ENCODE measurements at places on chromosomes 7 and 10.

GRCh38 chr10:4159173-4159572 is 374.2 kb upstream of the KLF6 start:
- DNase-seq = no peak

GRCh38 chr7:142188154-142188553 is 69.7 kb downstream of the PRSS58 start:
- peak; percentile 42 for DNase-seq

DNA sequence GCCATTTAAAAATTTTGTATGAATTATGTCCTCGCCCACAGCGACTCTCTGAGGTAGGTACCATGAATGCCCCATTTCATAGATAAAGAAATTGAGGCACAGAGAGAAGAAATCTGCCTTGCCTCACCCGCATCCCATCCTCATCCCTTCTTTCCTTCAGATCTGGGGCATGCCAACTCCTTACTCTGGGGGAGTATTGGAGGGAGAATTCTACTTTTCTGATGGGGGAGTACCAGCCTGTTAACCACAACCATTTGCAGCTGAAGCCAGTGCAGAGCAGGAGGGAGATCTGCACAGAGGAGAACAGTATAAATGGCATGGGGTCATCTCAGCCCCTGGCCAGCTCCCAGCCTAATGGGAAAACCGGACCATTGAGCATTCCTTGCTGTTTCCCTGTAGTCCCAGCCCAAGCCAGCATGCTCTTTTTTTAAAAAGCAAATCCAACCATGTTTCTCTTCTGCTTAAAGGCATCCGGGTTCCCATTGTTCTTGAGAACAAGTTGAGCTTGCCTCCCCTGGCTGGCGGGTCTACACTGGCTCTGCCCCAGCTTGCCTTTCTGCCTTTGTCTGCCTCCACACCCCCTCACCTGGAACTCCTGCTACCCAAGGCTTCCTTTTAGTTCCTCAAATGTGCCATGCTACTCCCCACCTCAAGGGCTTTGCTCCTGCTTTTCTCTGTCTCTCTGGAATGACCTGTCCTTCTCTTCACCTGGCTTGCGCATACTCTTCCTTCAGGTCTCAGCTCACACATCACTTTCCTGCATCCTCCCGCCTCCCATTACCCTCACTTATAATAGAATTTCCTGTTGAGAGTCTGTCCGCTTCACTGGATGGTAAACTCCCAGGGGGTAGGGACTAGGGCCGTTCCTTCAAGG is 8.8 kb upstream of the ZNF503 start:
- DNase-seq = no peak

DNA sequence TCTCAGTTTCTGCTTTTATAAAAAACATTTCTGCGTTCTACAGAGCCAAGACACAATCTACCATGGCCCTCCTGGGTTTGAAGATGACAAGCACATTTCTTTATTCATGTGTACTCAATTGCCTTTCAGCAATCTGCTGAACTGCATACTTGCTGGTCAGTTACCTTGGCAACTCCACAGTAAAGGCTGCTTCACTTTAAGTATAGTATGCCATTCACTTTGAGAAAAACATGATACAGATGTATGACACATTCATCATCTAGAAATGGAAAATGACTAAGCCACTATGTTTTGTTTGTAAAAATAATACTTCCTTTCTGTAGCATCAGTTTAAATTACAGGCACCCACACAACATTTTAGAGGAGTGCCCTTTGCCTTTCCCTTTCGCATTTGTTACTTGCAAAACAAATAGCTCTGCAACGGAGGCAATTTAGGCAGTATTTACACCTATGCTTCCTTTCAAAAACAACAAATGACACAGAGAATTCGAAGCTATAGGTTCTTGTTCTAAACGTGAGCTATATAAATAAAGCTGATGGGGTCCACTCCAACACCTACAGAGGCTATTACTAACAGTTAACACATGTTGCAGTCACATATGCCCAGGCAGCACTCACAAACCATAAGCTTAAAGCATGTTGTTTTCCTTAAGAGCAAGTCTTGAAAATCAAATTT is 23.5 kb downstream of the SGCE start:
- DNase-seq = peak; percentile 47

- peak; percentile 99 for DNase-seq
Measured at GRCh38 chr7:129054438-129055293, at the start of gene TNPO3. Gene TNPO3 (minus strand): TSS chr7:129055111. CDS start chr7:129054770, 341 bp downstream.

GRCh38 chr7:131007439-131008330 is 273.7 kb upstream of the KLF14 start:
- DNase-seq = peak; percentile 89

GRCh38 chr7:129519464-129519863 is 17.1 kb downstream of the SMKR1 start:
- DNase-seq = no peak

GRCh38 chr10:103476046-103476768 is 2.8 kb downstream of the CALHM3 start:
- DNase-seq = no peak

GRCh38 chr7:123819001-123819400 is 26.0 kb upstream of the HYAL4 start:
- no peak for DNase-seq

DNA sequence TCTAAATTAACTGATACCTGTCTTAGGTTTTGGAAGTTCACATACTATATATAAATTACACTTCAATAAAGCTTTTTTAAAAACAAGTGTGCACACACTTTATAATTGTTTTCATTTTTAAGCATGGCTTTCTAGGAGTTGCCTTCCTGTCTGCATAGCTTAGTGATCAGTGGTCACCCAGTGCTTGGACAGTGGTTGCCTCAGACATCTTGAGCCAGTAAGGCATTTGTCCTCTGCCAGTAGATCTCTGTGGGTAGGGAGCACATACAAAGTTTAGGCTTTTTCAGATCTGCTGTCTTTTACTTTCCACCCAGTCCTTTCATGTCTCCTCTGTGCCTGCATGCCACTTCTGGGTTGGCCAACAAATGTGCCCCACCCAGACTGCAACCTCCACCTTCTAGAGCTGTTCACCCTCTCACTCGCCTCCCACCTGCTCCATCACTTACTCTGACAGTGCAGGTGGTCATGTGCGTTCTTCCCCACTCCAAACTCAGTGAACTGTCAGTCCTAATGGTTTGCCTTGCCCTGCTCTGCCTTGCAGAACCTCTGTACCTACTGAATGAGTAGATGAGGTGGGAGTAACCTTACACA is 31.7 kb downstream of the TPST1 start:
- DNase-seq = no peak

DNA sequence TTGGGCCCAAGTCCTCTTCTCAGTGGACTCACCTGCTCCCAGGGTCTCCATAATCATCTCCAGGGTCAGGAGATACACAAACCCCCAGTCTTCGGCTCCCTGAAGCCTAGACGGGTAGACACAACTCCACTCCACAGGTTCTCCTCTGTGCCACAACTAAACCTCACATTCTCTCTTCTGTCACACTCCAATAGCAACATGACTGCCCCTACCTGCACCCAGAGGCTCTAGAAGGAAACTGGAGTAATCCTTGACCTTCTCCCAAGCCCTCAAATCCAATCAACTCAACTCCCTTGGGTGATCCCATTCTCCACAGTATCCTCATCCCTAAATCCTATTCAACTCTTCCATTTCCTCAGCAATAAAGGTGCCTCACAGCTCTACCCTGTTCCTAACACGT is 16.2 kb downstream of the HNRNPF start:
- DNase-seq = no peak

GRCh38 chr10:127368929-127369328 is 172.5 kb upstream of the INSYN2A start:
- no peak for DNase-seq

DNA sequence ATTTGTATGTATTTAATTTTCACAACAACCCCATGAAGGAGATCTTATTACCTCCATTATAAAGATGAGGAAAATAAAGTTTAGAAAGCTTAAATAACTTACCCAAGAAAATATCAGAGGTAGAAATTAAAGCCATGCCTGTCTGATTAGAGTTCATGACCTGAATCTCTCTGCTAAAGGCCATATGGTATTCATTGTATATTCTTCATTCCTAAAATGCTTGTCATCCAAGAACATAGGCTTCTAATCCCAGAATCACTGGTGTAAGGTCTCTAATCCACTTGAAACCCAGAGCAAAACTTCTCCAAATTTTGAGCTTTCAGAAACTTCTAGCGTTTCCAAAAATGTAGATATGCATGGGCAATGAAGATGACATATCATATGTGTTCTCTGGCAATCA is 72.3 kb upstream of the YAE1 start:
- DNase-seq = no peak

DNA sequence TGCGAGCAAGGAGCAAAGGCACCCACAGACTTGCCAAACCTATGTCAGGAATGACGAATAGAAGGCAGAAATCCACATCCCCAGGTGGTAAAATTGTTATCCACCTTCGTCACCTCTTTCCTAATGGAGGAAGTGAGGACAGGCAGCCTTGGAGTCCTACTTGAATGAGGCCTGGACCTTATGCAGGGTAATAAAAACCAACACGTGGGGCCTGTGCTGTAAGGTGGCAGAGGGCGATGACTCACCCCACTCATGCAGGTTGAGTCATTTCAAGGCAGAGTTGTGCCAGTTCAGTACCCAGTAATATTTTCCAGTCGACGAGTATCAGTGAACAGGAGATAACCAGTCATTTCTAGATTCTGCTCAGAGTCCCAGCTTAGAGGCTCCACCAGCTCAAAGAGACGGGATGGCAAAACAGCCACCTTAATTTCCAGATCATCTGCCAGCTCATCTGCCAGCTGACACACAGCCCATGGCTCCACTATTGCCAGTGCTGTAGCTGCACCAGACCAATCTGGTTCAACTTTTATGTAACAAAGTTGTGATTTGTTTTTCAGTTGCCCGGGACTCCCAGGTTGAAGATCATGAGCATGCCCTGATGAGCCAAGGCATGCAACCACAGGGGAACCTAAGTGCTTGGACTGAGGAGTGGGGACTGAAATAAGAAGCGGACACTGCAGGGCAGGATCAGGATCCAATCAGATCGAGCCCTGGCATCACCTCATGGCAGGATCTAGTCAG is 176.2 kb upstream of the ITGB1 start:
- DNase-seq = peak; percentile 96

DNA sequence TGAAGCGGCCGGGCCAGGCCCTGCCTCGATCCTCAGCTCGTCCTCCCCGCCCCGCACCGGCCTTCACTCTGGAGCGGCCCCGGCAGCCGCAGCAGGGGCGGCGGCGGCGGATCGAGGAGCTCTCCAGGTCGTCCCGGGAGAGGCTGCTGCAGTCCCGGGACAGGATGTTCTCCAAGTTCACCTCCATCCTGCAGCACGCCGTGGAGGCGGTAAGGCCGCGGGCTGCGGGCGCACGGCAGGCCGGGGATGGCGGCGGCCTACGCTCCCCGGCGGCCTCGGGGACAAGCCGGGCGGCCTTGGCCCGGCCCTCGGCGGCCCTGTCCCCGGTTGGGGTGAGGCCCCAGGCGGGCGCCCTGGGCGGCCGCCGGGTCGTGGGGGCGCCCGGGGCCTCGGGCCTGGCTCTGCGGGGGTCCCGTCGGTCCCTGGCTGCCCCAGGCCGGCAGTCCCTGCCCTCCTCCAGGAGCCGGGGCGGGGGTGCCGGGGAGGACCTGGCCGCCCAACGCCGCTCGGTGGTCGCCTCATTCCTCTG is 399 bp downstream of the FHIP2A start:
- DNase-seq = peak; percentile 50

DNA sequence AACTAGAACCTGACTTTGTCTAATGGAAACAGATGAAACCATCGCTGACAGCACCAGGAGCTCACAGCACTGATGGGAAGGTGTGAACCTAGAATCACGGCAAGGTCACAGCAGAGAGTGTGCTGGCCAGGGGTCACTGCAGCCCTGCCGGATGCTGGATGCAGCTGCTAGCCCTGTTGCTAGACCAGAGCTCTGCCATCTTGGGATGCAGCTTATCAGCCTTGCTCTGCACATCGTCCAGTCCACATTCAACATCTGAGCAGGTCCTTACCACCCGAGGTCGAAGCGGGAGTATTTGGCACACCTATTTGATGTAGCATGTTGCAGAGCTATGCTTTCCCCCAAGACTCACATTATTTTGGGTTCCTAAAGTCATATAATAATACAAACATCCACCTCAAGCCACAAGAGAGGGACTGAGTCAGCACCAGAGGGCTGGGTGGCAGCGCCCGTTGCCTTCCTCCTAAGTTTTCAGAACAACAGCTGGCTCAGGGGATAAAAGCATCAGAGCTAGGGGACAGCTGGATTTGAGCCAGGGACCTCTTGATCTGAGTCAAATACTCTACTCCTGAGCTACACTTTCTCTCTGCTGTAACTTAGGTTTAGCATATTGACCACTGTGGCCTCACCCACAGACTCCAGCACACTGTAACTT is 135.3 kb downstream of the ZNF467 start:
- DNase-seq = no peak

GRCh38 chr7:115476671-115477181 is 553.8 kb downstream of the TFEC start:
- no peak for DNase-seq

DNA sequence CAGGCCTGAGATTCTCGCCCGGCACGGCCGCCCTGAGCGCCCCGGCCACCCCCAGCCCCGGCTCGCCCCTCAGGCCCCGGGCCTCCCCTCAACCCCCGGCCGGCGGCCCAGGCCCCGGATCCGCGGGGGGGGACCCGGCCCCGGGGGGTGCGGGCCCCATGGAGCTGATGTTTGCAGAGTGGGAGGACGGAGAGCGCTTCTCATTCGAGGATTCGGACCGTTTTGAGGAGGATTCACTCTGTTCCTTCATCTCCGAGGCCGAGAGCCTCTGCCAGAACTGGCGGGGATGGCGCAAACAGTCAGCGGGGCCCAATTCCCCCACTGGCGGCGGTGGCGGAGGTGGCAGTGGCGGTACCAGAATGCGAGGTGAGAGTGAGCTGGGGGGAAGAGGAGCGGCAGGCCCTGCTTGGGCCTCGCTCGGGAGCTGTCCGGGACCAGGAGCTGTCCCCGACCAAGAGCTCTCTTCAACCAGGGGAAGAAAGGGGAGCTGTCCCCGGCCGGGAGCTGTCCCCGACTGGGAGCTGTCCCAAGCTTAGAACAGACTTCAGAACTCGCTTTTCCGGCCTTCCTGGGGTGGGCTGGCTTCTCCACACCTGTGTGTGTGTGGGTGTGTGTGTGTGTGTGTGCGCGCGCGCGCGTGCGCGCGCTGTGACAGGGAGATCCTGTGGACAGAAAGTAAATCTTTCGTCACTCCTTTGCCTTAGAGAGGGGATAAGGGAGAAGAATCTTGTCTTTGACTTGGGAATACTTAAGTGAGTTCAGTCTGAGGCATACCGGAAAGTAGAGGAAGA is 510 bp downstream of the ZSWIM8 start:
- peak; percentile 14 for DNase-seq

DNA sequence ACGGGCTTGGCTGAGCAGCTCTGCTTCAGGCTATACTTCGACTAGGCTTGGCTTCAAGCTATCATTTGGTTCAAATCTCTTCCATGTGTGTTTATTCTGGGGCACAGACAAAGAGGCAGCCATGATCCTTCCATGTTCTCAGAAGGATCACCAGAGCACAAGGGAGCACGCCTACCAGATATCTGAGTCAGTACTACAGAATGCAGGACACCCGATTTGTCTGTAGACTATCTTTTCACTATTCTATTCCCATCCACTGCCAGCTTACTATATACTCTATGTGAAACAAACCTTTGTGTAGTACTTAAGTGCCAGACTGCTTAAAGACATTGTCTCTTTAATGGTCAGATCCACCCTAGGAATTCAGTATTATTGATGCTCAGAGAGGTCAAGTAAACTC is 35.1 kb downstream of the CH25H start:
- no peak for DNase-seq

Data from Daoy (cell line).